CD4-positive, alpha-beta T cell treated with Interferon alpha-2 for 1 hour (primary cell): ENCODE measurements at places on chromosomes 1 and 21.

DNA sequence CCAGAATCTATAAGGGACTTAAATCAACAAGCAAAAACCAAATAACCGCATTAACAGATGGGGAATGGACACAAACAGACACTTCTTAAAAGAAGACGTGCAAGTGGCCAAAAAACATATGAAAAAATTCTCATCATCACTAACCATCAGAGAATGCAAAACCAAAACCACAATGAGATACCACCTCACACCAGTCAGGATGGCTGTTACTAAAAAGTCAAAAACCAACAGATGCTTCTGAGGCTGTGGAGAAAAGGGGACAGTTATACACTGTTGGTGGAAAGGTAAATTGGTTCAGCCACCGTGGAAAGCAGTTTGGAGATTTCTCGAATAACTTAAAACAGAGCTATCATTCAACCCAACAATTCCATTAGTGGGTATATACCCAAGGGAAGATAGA is 124.9 kb upstream of the OLIG2 start:
- DNase-seq, result no peak

DNA sequence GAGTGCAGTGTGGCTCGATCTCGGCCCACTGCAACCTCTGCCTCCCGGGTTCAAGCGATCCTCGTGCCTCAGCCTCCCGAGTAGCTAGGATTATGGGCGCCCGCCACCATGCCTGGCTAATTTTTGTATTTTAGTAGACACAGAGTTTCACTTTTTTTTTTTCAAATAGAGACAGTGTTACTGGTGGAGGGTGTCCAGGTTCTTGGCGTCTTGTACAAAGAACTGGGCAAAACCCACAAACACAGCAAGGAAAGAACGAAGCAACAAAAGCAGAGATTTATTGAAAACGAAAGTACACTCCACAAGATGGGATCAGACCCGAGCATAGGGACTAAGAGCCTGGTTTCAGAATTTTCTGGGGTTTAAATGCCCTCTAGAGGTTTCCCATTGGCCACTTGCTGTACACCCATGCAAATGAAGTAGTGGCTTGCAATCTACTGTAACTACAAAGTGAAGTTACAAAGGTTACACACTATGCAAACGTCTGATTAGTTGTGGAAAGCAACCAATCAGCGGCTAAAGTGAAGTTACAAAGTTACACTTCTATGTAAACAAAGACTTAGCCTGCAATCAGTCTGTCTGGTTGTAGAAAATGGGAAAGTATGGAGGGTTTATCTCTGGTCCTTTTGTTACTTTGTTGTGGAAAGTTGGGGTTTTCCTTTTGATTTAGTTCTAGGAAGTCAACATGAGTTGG is 199.1 kb downstream of the DYRK1A start:
- no peak for DNase-seq

- no peak for DNase-seq
These were observed 2.2 kb upstream of the TOR1AIP2 start for GRCh38 chr1:179879797-179880196.

- DNase-seq, result peak; percentile 27
These were observed 134.6 kb upstream of the ARHGEF16 start for GRCh38 chr1:3319874-3320245.

DNA sequence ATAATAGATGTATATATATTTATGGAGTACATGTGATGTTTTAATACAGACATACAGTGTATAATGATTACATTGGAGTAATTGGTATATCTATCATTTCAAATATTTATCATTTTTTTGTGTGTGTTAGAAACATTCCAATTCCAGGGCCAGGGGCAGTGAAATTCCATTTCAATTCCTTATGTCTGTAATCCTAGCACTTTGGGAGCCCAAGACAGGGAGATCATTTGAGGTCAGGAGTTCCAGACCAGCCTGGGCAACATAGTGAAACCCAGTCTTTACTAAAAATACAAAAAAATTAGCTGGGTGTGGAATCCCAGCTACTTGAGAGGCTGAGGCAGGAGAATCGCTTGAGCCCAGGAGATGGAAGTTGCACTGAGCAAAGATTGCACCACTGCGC is 30.4 kb upstream of the PDC start:
- no peak for DNase-seq

DNA sequence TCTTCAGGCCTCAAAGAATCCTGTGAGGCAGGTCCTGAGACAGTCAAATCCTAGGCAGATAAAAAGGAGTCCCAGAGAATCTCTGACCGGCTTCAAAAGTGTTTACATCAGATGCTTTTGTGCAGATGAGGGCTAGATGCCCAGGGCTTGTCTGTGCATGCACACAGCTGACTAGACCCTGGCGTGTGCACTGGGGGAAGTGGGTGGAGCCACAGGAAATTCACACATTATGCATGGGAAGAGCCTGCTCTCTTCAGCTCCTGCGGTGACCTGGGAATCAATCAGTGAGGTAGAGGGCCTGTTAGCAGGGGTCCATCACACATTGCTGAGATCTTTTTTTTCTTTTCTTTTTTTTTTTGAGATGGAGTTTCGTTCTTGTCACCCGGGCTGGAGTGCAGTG is 36.6 kb upstream of the NHLH2 start:
- DNase-seq, result no peak

DNA sequence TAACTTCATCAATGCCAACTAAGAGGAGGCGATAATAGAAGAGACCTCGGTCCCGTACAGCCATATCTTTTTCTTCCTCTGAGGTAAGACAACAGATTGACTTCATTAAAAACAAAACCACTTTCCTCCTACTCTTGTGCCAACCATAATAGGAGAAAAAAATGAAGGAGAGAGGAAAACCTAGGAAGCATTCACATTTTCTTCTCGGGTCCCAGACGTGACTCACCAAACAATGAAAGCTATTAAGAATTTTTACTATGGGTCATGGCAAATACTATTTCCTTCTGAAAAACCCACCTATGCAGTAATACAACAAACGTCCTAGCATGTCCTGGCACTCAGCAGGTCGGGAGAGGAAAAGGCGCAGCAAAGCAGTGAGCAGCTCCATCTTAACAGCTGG is 8.6 kb upstream of the BCL2L15 start:
- no peak for DNase-seq
